NCI-H226 (cell line): ENCODE measurements at places on chromosomes 6 and 20.

DNA sequence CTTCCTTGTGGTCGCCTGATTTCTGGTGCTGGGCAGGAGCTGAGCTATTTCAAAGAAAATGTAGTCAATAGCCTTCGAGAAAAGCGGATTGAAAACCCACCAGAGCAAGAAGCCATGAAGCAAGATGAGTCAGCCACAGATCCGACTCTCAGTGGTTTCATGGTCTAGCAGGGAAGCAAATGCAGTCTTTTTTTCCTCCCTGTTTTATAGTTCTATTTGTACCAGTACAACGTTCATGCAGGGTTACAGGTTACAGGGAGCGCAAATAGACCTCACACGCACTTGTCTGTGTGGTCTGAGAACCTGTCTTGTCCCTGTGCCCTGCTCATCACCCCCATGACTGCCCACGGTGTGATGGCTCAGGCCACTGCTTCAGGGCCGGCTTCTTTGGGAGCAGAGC lies 309.8 kb upstream of the SUPT3H start:
- DNase-seq, result no peak

DNA sequence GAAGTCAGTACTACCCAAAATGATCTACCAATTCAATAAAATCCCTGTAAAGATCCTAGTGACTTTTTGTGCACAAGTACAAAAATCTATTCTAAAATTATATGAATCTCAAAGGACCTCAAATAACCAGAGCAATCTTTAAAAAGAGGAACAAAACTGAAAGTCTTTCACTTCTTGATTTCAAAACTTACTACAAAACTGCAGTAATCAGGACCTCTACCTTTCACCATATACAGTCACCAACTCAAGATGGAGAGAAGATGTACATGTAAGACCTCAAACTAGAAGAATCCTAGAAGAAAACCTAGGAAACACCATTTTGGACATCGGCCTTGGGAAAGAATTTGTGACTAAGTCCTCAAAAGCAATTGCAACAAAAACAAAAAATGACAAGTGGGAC lies 109.5 kb upstream of the CD93 start:
- DNase-seq, result no peak

- DNase-seq, result no peak
Measured at GRCh38 chr6:135215563-135215962, 34.5 kb downstream of the MYB start.

- DNase-seq, result no peak
Measured at GRCh38 chr20:4082406-4083097, 67.2 kb upstream of the RNF24 start.

DNA sequence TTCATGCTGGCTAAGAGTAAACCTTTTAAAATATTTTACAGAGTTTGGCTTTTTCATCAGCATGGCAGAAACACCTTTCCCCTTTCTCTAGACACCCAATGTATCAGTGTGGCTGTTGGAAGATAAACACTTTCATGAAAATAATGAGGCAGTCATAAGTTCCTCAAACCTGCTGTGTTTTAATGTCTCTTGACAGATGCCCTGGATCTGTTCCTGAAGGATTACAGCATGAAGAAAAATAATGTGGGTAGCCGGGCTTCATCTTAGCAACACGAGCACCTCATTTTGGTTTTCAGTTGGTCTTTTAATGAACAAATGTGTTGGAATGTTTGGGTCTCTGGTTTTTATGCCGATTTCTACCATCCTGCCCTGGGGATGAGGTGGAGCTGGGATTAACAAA lies 45.5 kb upstream of the UNC93A start:
- DNase-seq, result no peak

DNA sequence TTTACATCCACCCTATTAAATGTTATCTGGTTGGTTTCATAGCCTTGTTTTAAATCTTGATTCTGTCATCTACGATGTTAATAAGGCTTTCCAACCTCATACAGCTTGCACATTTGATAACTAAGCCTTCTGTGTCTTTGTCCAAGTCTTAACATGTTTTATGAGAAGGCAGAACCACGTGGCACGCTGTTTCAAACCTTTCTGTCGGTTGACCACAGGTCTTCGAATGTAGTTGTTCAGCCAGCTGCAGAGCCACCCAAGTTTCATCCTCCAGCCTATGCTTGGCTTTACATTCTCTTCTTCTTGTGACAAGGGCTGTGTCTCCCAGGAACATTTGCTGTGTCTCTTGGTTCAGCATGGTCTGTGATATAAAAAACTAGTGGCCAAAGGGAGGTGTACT lies 15.7 kb upstream of the SGK2 start:
- no peak for DNase-seq

- DNase-seq, result no peak
Measured at GRCh38 chr20:51437182-51437924, 105.2 kb downstream of the NFATC2 start.

- DNase-seq, result no peak
Measured at GRCh38 chr6:116764961-116765841, at the start of gene FAM162B. Gene FAM162B, minus strand, starts transcription at chr6:116765719. Its CDS starts 143 bp downstream, at chr6:116765576.

DNA sequence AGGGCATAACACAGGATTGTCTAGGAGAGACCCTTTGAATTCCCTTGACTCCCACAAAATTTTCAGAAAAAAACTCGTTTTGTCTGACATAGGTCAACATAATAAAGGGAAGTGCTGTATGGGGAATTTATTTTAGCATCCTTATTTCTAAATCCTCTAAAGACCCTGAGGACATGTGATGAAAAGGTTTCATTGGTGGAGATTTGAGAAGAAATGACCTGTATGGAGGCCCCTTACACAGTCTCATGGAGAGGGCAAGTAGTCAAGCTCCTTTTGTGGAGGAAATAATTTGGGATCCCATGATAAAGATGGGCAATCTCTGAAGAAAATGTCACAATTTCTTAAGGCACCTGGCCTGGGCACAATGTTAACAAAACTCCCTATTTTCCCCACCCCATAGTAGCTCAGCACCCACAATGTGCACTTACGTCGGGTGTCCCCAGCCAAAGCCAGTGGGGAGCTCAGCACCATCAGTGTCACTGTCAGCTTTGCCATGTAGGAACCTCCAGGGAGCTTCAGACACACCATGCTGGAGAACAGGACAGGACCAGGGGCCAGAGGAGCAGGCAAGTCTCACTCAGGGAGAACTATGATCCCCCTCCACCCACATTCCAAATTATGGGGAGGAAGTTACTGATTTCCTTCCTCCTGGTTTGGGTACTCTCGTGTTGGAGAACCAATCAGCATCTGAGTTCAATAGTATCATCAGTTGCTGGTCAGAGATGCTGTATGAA lies at the start of gene HLA-DRB5:
Gene HLA-DRB5 (minus strand): TSS at position 591 of the 734 bp plus-strand sequence. CDS start 63 bp downstream, at position 528.
- DNase-seq, result no peak

- DNase-seq, result peak; percentile 45
Measured at GRCh38 chr6:136401749-136402148, 112.1 kb upstream of the BCLAF1 start.

DNA sequence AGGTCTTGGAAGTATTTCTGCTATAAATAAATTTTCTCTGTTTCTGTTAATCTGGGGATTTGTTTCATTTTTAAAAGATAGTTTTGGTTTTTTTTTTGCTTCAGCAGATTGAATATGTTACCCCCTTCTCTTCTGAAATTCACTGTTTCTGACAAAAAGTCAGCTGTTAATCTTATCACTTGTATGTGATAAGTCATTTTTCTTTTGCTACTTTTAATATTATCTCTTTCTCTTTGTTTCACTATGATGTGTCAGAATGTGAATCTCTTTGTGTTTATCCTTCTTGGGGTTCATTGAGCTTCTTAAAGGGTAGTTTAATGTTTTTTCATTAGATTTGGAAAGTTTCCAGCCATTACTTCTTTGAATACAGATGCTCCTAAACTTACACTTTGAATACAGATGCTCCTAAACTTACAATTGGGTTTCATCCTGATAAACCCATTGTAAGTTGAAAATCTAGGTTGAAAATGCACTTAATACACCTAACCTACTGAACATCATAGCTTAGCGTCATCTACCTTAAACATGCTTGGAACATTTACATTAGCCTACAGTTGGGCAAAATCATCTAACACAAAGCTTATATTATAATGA lies 154.2 kb upstream of the COL21A1 start:
- DNase-seq, result no peak

- no peak for DNase-seq
Measured at GRCh38 chr20:62317167-62317655, 14.4 kb downstream of the ADRM1 start.

DNA sequence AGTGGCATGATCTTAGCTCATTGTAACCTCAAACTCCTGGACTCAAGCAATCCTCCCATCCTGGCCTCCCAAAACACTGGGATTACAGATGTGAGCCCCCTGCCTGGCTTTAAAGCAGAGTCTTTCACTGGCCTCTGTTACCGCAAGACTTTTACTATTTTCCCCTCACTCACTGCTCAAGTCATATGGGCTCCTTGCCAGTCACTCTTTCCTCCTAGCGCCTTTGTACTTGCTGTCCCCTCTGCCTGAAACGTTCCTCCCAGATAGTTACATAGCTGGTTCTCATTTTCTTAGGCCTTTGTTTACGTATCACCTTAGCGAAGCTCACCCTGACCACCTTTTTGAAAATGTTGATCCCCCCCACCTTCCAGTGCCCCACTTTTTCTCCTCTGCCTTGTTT lies 29.3 kb downstream of the RPRD1B start:
- no peak for DNase-seq

DNA sequence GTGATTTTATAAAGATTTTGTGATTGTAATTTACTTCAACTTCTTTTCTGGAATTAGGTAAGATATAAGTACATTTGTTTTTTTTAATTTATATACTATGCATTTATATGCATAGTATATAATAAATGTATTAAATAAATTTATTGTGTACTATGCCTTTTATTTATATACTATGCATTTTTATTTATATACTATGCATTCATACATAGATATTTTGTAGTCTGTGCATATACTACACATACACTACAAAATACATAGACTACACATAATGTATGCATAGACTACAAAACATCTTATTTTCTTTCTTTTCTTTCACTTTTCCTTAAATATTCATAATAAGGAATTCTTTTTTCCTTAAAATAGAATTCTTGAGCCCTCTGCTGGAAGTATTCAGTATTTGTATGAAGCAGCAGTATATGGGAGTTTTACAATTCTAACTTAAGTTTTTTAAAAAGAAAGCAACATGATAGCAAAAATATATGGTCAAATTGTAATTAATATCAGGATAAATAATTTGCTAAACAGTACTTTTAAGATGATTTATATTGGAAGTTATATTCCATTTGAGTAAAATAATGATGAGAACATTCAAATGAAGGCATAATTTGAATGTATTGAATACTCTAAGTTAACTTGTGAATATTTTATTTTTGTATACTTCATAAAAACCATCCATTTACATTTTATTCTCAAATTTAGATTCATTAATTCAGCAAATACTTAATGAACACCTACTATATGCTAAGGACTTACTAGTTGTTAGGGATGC lies 129.3 kb downstream of the KLHL32 start:
- no peak for DNase-seq

- DNase-seq, result no peak
Measured at GRCh38 chr6:164533045-164533362, 776.4 kb downstream of the C6orf118 start.

GRCh38 chr6:16228709-16229665 lies 9.4 kb upstream of the GMPR start:
- no peak for DNase-seq

GRCh38 chr6:169045486-169045885 lies 208.2 kb downstream of the THBS2 start:
- DNase-seq, result no peak

DNA sequence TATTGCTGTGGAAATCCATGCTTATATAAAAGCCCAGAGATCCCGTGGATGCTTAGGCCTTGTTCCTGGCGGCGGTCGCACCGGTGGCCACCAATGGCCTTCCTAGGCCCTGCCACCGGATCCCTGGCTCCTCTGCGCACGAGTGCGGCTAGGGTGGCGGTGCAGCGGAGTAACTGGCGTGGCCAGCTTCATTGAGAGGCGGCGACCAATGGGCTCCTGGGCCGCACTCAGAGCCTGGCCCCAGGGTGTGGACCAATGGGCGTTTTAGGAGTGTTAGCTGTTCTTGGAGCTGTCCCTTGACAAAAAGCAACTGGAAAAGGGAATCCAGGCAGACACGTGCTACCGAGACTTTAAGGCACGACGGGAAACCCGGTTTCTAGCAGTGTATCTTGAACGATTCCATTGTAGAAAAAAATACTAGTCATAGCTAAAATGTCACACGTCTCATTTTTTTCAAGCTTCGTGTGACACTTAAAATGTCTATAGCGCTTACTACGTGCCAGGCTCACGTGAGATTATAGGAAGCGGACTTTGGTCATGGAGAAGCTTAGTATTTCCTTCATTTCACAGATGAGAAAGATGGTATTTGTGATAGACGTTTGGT lies 1.7 kb downstream of the AMD1 start:
- peak; percentile 80 for DNase-seq

DNA sequence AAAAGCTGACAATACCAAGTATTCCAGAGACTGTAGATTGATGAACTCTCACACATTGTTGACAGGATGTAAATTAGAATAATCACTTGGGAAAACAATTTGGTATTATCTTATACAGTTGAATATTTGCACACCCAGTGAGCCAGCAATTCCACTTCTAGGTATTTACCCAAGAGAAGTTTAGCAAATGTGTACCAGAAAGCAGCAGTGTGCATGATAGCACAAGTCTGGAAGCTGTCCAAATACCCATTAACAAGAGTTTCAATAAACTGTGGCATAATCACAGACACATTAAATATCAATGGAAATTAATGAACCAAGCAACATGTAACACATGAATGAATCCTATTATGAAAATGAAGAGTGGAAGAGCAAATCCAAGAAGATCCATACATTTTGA lies 233.6 kb downstream of the TPBG start:
- no peak for DNase-seq

DNA sequence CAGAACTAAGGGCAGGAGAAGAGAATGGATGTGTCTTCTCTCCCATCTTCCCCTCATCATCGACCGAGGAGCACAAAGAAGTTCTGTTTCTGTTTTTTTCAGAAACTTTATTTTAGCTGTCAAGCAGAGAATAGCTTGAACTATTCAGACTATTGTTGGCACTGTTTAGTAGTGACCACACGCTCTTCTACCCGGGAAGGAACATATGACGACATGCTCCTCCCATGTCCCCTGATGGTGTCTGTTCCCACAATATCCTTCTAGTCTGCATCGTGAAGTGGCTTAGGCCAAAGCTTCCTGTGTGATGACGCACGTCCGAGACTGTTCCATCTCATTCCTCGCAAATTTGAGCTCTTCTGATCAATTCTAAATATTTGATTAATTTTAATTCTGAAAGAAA lies 27.2 kb upstream of the KIF25 start:
- DNase-seq, result no peak

GRCh38 chr20:55160037-55160436 lies 684.6 kb downstream of the DOK5 start:
- peak; percentile 83 for DNase-seq

GRCh38 chr20:61169874-61170273 lies 82.2 kb upstream of the CDH4 start:
- no peak for DNase-seq

- DNase-seq, result no peak
Measured at GRCh38 chr20:18637224-18637623, 49.4 kb downstream of the DTD1 start.

DNA sequence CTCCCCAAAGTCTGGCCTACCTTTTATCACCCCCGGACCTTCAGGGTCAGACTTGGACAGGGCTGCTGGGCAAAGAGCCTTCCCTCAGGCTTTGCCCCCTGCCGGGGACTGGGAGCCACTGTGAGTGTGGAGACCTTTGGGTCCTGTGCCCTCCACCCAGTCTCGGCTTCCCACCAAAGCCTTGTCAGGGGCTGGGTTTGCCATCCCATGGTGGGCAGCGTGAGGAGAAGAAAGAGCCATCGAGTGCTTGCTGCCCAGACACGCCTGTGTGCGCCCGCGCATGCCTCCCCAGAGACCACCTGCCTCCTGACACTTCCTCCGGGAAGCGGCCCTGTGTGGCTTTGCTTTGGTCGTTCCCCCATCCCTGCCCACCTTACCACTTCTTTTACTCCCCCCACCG lies 10.3 kb downstream of the VEGFA start:
- DNase-seq, result no peak

- DNase-seq, result peak; percentile 49
Measured at GRCh38 chr6:25788305-25788922, 33.9 kb downstream of the SLC17A4 start.
